ENCODE measurements at places on chromosomes 1 and 21.
A peak's percentile ranks its signal among the peaks of the same experiment; 100 is the strongest.

DNA sequence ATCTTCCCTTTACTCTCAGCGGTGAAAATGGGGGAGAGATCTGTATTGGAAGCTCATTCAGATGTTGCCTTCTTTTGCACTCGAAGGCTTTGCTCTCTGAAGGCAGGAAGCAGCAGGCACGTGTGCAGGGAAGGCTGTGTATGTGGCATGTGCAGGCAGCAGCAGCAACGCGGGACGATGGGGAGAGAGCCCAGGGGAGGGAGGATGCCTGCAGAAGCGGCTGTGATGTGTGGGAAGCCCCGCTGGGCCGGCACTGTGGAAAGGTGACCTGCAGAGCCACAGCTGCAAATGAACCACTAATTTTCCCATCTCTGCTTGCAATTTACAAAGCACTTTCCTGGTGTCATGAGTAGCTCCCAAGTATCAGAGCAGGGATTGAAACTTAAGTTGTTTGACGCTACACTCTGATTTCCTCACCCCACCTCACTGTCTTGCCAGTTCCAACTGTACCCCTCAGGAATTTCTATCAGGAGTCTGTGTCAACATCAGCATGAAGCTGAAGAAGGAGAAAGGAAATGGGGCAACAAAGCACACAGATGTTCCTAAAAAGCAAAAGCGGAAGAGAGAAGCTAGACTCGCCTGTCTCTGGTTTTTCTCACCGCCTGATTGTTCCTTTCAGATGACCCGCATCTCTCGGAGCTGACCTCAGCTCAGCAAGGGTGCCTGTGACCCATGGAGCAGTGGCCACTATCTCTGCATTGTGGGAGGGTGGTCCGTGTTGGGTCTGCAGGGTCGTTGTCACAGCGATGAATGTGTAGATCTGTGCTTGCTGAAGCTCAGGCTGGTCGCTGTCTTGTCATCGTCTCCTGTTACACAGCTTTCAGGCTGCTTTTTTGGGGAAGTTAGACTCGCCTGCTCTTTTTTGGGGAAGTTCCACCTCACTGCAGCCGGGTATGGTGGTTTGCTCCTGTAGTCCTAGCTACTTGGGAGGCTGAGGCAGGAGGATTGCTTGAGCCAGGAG, 156.1 kb downstream of the KIF26B start:
- no peak for DNase-seq

- peak; percentile 32 for DNase-seq
Measured at GRCh38 chr1:28580722-28581530, 11.1 kb upstream of the RAB42 start.

GRCh38 chr1:162065016-162065415, 4.5 kb upstream of the NOS1AP start:
- no peak for DNase-seq

GRCh38 chr1:74427681-74428080, 84.7 kb downstream of the LRRC53 start:
- DNase-seq, result no peak

GRCh38 chr1:153389401-153389800, 1.5 kb downstream of the S100A8 start:
- no peak for DNase-seq

GRCh38 chr1:243253211-243253925, 1.7 kb downstream of the CEP170 start:
- DNase-seq, result no peak

DNA sequence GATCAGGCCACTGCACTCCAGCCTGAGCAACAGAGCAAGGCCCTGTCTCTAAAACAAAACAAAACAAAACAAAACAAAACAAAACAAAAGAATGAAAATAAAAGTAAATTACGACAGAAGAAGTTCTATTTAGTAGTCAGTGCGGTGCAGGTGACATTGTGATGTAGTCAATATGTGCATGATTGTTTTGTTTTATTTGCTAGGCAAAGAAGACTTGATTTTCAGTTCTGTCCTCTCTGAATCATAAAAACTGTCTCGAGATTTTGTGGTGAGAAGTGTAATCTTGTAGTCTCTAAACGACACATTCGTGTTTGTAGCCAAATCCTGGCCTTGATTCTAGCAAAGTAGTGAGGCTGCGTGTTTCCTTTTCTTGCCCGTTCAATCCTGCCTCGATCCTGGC, 23.5 kb downstream of the PEX14 start:
- DNase-seq, result no peak

- no peak for DNase-seq
Measured at GRCh38 chr1:26278724-26279455, 996 bp upstream of the SH3BGRL3 start.

DNA sequence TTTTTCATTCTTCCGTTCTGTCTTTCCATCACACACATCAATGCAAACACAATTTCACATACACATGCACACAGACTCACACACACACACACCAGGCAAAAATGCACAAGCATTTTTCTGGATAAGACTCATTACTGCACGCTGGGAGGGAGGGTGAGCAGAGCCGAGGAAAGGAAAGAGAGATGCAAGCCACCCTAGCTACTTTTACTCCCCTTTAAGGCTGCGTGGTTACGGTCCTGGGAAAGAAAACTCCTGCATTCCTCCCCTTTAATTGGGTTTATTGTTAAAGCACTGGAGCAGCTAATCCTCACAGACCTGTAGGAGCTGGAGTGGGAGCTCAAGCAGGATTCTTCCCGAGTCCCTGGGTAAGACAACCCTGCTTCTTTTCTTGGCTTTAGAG, at the start of gene CAMK1G:
Gene CAMK1G, plus strand, starts transcription at position 307 of the 400 bp plus-strand sequence. CDS start 11,270 bp downstream, outside the sequence.
- DNase-seq, result no peak

- no peak for DNase-seq
Measured at GRCh38 chr1:8629241-8630091, 188.0 kb downstream of the RERE start.

DNA sequence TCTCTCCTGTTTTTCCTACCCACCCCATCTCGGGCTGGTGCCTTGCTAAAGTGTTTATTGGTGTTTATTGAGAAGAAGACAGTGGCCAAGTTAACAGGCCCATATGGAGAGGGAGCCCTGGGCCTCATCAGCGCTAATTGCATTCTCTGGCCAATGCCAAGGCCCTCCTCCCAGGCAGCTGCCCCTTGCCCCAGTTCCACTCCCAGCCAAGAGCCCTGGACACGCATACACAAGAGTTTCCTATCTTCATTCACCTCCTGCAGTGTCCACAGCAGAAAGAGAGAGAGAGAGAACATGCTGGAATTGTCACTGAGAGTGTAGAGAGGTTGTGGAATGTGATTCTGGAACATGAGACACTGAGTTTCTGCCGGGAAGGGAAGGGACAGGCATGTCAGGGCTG, 25.4 kb upstream of the VWA5B1 start:
- DNase-seq, result no peak

DNA sequence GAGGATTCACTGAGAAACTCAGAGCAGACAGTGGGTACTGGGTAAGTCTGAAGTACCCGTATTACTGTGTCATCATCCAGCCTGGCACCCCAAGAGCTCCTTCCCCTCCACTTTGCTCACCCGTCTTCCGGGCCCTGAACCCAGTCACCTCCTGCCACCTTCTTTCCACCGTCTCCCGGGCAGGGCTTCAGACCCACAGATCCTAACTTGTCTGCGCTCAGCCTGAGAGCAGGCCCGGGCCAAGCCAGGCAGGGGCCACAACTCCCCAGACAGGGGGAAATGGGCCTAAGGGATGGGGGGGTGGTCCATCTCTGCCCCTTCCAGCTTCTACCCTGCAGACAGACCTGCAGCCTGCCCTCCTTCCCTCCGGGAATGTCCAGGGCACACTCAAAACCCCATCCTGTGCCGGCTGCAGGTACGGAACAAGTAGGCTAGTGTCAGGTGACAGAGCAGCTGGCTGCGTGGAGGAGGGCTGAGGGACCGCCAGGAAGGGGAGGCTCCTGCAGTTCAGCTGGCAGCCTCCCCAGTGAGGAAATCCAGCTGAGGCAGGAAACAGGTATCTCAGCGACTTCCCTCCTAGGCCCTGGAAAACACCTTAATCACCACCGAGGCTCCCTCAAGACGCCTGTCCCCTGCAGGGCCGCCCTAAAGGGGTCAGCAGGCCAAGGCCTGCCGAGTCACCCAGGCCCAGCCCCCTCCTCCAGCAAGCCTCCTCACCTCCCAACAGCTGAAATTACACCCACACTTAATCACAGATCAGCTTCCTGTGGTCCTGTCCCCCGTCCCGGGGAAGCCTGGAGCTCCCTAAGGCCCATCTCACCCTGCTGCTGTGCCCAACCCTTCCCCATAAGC, 3.5 kb downstream of the HSPG2 start:
- DNase-seq, result no peak

DNA sequence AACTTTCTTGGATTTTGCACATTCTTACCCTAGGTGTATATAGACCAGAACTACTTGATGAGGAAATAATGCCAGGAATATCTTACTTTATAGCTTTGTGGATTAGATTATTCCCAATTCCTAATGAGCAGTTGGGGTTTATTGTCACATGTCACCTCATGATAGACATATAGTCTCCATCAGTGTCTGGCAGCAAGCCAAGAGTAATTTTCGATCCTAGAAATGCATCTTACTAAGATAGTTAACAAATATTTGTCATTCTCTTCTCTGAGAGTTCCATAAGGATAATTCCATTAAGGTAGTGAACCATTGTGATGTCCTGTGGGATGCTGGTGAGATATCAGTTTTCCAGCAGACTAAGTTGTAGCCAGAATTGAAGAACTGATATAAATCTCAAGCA, 1282.9 kb upstream of the B3GALT2 start:
- DNase-seq, result no peak

- no peak for DNase-seq
Measured at GRCh38 chr1:236502972-236503639, 20.7 kb upstream of the LGALS8 start.

- no peak for DNase-seq
Measured at GRCh38 chr1:155396874-155397476, 76.3 kb downstream of the RUSC1 start.

- no peak for DNase-seq
Measured at GRCh38 chr21:16013570-16013969, 283.8 kb downstream of the USP25 start.

DNA sequence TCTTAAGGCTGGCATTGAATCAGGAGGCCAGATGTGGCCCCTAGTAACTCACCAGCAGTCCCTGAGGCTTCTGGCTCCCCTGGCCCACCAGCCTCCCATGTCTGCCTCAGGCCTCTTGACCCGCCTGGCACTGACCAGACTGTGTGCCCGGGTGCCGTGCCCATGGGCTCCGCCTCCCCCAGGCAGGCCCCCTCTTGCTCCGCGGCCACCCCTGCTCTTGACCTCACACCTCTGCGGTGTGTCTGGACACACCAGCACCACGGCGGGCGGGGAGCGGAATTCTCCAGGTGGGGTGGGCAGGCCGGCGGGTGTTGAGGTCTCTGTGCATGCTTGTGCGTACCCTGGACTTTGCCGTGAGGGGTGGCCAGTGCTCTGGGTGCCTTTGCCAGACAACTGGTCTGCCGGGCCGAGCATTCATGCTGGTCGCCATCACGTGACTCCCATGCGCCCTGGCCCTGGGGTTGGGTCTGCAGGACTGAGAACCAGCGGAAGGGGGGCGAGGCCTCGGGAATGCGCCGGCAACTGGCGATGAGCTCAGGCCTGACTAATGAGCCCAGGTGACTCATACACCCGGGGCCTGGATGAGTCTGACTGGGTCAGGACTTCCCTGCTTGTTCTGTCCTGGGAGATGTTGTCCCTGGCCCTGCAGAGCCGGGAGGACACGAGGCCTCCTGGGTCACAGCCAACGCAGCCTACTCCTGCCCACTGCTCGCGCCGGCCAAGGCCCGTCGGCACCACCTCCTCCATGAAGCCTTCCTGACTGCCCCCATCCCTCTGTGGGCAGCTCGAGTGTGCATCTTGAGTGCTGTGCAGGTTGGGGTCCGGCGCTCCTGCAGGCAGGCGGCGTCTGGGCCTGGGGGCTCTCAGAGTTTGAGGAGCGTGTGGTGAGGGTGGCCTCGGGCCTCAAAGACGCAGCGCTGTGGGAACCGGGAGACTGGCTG, 22.6 kb downstream of the COL18A1 start:
- no peak for DNase-seq

DNA sequence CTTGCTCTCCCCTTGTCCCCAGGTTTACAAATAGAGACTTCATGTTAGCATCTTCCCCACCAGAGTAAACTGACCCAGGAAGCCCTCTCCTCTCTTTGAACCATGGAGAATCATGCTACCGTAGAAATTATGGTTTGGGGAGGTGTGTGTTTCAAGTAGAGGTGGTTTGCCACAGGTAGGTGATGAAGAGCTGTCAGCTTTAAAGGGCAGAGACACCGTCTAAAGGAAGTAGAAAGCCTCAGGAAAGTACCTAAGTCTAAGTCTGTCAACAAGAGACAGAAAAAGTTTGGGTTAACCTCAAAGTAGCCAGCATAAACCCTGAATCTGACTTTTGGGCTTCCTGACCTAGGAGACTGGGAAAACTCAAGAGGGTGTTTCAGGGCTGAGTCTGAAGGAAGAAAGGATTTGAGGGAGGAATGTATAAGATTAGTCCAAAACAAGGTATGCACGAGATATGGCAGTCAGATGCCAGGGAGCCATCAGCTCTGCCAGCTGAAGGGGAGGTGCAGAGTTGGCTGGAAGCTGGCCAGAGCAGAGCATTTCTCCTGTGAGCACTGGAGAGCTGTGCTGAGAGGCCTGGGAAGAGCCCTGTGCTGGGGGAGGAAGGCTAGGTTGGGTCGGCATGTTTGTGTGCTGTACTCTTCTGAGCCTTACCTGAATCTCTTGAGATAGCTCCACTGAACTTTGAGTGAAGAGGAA, 14.3 kb downstream of the ADAMTSL4 start:
- no peak for DNase-seq

DNA sequence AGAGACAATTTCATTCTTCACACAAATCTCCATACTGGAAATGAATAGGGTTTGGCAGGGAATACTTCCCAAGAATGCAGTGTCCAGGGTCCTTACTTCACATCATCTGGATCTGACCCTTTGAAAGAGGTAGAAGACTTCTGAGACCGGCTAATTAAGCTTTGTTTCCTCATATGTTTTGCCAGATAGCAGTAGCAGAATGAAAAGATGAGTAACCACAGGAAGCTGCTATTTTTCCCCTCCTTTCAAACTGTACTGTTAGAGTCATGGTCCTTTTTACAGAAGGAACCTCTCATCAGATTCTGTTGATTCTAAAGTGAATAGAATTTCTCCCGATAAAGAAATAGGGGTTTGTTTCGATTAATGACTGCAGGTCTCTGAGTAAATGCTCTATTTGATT, 1.4 kb upstream of the OLFML3 start:
- DNase-seq, result no peak

DNA sequence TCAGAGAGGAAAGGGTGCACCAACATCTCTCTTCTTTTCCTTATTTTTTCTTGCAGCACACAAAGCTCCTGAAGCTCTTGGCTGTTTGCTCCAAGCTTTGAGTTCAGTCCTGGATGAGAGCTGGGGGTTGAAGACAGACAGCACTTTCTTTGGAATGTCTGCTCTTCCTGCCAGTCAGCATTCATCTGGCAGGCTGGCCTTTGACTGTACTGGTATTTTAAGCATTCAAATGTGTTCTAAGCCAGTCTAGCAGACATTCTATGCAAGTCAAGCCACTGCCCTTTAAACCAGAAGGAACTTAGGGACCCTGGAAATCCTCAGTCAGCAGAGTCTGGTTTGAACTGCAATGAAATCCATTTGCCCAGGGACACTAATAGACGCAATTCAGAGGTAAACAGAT, 45.0 kb downstream of the XCL1 start:
- no peak for DNase-seq

- no peak for DNase-seq
Measured at GRCh38 chr1:11280719-11281376, 7.8 kb downstream of the UBIAD1 start.

- DNase-seq, result no peak
Measured at GRCh38 chr1:196309386-196309785, 298.9 kb downstream of the KCNT2 start.
